Activated naive CD8-positive, alpha-beta T cell treated with anti-CD3 and anti-CD28 coated beads, Interleukin-2, amount 50 U/mL, for 24 hours (primary cell): ENCODE measurements at places on chromosomes 16 and 17.

GRCh38 chr16:66926961-66927436 lies 1.7 kb upstream of the RRAD start:
- DNase-seq = no peak

GRCh38 chr17:68540981-68541380 lies 28.8 kb downstream of the PRKAR1A start:
- DNase-seq = no peak

- no peak for DNase-seq
Observed at GRCh38 chr17:77119668-77120301, 21.0 kb upstream of the SEC14L1 start.

- DNase-seq = no peak
Observed at GRCh38 chr17:43175213-43176118, 4.5 kb downstream of the NBR1 start.

DNA sequence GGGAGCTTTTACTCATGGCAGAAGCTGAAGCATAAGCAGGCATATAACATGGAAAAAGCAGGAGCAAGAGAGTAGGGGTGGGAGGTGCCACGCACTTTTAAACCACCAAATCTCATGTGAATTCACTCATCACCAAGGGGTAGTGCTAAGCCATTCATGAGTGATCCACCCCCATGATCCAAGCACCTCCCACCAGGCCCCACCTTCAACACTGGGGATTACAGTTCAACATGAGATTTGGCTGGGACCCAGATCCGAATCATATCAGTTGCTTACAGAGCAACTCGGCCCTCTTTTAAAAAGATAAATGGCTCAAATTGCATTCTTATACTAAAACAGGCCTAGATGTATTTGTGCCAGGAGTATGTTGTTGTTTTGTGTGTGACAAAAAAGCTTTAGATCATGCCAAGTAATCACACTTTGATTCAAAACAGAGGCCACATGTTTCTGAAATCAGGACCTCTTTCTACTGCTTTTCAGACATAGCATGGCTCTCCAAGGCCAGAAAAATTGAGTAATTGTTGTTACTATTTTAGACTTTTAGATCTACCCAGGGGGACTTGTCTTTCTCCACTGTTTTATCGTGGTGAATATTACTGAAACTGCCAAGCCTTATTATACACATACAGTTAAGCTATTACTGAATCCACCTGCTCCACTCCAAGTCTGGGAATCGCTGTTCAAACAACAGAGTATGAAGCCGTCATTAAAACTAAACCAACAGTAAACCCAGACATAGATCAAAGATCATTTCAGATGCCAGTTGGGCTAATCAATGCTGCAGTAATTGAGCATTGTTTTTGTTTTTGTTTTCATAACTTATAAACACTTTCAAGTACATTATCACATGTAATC lies 163.3 kb downstream of the KCNJ2 start:
- no peak for DNase-seq

GRCh38 chr17:82243648-82244412 lies 15.0 kb downstream of the SLC16A3 start:
- DNase-seq = no peak

DNA sequence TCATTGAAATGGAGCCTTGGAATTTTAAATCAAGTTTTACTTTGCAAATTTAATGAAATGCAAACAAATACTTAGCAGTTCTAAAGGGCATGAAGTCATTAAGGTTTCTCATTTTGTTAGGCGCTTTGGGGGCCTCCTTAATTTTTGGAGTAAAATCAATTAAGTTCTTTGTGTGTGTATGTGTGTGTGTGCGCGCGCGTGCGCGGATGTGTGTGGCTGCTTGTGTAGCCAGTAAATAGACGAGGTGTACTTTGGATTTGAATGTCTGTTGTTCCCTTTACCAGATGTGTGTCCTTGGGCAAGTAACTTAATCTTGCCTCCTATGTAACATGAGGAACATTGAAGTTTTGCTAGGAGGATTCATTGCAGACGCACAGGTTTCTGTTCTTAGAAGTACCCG lies 1051.4 kb upstream of the EEF2KMT start:
- DNase-seq = no peak

- DNase-seq = no peak
Observed at GRCh38 chr17:40524243-40524965, 23.0 kb upstream of the TNS4 start.

- DNase-seq = no peak
Observed at GRCh38 chr16:65453646-65454045, 331.8 kb upstream of the CDH11 start.

DNA sequence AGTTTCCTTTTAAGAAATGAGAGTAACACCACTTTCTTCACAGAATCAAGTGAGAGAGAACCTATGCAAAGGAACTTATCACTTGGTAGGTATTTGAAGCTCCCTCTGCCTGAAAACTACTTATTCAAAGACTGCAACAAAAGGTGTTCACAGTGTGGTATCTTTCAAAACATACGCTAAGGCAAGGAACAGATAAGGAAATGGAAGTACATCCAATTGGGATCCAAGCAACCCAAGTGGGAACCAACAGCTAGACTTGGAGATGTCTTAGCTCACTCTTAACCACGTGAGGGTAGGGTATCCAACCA lies 431 bp upstream of the PPM1E start:
- no peak for DNase-seq

GRCh38 chr17:67469208-67469980 lies 92.3 kb downstream of the PITPNC1 start:
- DNase-seq = peak; percentile 52

- peak; percentile 76 for DNase-seq
Observed at GRCh38 chr16:28984619-28985135, at the start of gene LAT. TSS of gene LAT (plus strand) at chr16:28985052. CDS start at chr16:28985418, 366 bp downstream.

DNA sequence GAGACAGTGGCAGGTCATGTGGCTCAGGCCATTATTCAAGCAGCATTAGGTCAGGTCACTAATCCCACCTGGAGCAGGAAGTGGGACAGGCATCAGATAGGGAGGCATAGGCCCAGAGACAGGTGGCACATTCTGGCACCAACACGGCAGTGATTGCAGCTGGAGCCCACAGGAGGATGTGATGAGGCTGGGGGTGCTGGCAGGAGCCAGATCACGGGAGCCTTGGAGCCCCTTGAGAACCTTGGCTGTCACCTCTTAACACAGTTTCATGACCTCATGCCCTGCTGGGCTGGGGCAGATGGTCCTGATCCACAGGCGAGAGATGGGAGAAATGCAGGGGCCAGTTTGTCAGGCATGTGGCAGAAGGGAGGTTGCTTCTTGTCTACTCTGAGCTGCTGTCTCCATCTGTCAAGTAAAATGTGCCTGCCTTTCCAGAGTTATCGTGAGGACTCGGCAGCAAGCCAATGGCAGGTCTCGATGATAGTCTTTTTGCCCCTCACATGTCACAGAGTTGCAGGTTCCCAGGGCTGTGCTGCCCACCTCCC lies 109.6 kb downstream of the CLEC16A start:
- DNase-seq = no peak

- no peak for DNase-seq
Observed at GRCh38 chr17:82397449-82398335, 20.5 kb upstream of the HEXD start.

DNA sequence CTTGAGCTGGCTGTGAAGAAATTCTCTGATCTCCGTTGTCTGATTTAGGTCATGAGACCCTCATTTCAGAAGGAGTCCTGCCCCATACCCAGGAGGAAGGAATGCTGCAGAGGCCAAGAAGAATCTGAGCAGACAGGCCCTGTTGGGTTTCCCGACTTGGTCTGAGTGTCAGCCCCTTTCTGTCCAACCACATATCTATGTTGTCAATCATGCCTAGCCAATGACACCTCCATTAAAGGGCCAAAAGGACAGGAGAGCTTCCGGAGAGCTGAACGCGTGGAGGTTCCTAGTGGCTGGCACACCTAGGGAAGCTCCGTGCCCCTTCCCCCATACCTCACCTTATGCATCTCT lies 37.8 kb downstream of the PIMREG start:
- DNase-seq = no peak

- DNase-seq = no peak
Observed at GRCh38 chr17:79035686-79036085, 11.7 kb downstream of the C1QTNF1 start.

- no peak for DNase-seq
Observed at GRCh38 chr17:42436391-42436790, 13.3 kb upstream of the CAVIN1 start.

- no peak for DNase-seq
Observed at GRCh38 chr16:10242097-10242496, 59.9 kb upstream of the GRIN2A start.

- no peak for DNase-seq
Observed at GRCh38 chr16:70157105-70157476, 16.5 kb upstream of the CLEC18C start.

GRCh38 chr16:74713325-74713724 lies 12.7 kb upstream of the MLKL start:
- DNase-seq = no peak

DNA sequence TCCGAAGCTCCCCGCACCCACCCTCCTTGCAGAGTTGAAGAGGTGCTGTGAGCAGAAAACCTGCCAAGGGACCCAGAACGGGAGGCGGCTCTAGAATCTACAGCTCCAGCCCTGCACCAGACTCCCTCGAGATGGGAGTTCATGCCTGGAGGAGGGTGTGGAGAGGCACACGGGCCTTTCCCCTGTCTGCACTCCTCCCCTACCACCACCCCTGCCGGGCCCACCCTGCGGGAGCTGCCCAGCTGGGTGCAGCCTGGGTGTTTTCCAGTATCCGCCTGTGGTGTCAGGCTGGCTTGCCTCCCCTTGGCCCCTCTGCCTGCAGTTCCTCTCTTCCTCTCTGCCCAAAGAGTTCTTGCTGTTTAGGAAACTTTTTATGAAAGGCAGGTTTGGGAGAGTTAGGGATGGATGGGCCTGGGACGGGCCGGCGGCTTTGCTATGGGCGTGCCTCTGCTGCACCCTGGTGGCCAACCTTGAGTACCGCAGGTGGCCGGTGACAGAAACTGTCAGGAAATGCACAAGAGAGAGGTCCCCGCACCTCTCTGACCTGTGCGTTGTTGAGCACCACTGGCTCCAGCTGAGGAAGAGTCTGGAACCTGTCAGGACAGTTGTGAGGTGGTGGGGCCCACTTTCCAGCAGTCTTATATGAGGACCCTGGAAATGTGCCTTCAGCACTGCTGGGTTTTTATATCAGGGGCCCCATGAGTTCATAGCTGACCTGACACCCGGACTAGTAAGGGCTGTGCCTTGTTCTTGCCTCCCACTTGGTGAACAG lies 354.1 kb downstream of the SEC14L1 start:
- peak; percentile 81 for DNase-seq

GRCh38 chr16:73152386-73153125 lies 104.6 kb upstream of the ZFHX3 start:
- DNase-seq = no peak

DNA sequence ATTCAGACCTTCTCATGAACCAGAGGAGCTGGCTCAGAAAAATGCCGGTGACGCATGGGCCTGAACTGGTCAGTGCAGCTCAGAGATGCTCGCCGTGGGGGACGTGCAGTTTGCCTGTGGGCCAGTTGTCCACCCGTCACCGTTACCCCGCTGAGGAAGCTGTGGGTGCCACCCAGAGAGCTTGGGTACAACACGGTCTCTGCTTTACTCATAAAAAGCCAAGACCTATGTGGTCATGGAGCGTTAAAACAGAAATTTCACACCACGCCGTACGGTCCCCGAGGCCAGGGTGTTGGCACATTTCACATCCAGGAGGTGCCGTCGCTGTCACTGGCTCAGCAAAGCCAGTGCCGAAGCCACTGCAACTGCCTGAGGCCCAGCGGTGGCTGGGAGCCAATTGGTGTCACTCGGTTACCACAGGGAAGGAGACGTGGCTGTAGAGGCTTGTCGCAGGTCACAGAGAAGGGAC lies 120.9 kb downstream of the METRNL start:
- DNase-seq = peak; percentile 81

DNA sequence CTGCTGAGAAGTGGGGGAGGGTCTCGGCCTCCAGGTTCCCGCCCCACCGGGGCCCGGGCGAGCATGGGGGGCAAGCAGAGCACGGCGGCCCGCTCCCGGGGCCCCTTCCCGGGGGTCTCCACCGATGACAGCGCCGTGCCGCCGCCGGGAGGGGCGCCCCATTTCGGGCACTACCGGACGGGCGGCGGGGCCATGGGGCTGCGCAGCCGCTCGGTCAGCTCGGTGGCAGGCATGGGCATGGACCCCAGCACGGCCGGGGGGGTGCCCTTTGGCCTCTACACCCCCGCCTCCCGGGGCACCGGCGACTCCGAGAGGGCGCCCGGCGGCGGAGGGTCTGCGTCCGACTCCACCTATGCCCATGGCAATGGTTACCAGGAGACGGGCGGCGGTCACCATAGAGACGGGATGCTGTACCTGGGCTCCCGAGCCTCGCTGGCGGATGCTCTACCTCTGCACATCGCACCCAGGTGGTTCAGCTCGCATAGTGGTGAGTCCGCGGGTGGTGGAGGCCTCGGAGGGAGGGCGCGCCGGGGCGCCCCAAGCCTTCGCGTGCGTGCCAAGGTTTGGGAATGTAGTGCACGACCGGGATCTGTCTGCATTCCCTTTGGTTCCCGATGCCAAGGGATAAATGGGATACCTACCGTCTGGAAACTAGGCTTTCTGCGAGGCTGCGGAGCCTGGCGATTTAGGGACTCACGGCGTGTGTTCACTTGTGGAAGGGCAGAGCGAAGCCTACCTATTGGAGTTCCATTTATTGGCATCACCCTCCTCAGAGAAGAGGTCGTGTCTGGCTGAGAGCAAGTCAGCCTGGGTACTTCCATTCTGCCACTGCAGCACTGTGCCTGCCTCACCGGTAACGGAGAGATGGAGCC lies 1.0 kb downstream of the ZNRF1 start:
- peak; percentile 45 for DNase-seq

- DNase-seq = no peak
Observed at GRCh38 chr17:72656130-72656763, 436.2 kb downstream of the SLC39A11 start.

- peak; percentile 18 for DNase-seq
Observed at GRCh38 chr17:77690271-77691161, 268.0 kb upstream of the TNRC6C start.

DNA sequence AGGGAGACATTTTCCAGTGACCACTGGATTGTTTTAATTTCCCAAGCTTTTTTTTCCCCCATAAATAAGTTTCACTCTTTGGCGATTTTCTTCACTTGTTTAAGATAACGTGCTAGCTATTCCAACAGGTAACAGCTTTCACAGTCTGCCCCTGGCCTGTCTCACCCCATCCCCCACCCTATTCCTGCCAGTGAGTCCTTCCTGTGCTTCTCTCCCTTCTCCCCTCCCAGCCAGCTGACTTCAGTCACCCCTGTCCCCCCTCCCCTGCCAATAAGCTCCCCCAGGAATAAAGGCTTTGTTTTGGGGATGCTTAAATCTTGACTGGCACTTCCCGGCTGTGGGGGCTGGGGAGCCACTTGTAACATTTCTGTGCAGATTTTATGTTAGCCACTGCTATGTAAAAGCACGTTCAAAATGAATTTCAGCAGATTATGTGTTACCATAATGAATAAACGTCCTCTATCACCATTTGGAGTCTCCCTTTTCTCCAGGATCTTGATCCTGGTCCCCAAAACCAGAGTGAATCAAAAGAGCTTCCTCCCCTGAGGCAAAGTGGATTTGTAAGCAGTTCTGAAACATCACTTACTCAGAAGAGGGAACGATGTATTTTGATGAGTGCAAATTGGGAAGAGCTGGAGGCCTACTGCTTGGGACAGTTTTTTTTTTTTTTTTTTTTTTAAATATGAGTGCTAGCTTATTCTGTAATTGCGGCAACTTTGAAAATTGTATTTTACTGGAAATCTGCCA lies 58.2 kb downstream of the IGF2BP1 start:
- no peak for DNase-seq

GRCh38 chr16:57508035-57508425 lies 21.7 kb upstream of the DOK4 start:
- DNase-seq = no peak
